NCI-H187 treated with DMSO at 0.1 percent for 48 hours (cell line): ENCODE measurements at places on chromosomes 12 and 14.
A peak's percentile ranks its signal among the peaks of the same experiment; 100 is the strongest.

DNA sequence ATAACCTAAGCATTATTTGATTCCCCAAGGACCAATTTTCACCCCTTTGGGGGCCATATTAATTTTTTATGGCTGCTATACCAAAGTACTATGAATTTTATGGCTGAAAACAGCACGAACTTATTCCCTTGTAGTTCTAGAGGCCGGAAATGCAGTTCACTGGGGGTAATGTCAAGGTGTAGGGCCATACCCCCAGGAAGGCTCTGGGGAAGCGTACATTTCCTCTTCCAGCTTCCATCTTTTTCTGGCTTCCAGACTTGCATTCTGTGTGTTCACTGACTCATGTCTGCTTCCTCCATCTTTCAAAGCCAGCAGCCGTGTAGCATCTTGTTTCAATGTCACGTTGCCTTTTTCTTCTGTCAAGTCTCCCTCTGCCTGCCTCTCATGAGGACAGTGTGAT, 133.5 kb downstream of the BICD1 start:
- no peak for DNase-seq

DNA sequence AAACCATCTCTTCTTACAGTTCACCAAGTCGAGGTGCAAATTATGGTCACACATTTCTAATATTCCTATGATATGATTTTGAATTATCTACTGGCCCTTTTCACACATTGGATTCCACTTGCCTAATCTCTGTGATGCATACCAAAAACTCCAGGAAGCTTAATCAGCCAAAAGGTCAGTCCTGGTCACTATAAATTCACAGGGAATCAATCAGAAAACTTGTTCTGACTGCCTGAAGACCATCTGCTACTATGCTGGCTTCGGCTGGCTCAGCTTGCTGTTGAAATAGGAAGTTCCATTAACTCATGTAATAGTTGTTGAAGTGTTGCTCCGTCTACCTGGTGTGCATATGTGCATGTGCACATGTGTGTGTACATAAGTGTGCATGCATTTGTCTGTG, 142.8 kb upstream of the FLRT2 start:
- no peak for DNase-seq

DNA sequence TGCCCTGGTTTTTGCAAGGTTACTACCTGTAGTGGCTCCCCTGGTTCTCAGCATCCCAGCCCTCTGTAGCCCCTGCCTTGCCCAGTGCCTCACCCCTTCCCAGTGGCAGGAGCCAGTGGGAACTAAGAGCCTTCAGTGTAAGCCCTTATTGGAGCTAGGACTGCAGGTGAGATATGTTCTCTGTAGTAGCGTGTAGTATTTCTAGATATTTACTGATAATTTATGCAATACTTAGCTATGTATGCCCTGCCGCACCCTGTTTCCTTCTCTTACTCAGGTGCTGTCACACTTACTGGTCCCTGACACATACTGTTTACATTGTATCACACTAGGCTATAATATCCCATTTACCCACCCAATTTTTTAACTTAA, 3.6 kb downstream of the BMAL2 start:
- DNase-seq, result no peak

GRCh38 chr14:34655959-34656358, 26.0 kb upstream of the SNX6 start:
- DNase-seq, result no peak

DNA sequence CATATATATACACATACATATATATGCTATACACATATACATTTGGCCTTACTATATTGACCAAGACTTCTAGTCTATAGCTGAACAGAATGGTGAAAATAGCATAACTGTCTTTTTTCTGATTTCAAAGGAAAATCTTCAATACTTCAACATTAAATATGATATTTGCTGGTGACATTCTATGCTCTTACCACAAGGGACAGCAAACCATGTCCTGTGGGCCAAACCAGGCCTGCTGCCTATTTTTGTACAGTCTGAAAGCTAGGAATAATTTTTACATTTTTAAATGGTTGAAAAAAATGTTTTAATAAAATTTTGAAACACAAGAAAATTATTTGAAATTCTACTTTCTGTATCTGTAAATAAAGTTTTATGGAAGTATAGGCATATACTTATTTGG, 63.6 kb downstream of the EML5 start:
- DNase-seq, result no peak

GRCh38 chr14:37711831-37712475, 116.5 kb downstream of the TTC6 start:
- DNase-seq, result no peak

DNA sequence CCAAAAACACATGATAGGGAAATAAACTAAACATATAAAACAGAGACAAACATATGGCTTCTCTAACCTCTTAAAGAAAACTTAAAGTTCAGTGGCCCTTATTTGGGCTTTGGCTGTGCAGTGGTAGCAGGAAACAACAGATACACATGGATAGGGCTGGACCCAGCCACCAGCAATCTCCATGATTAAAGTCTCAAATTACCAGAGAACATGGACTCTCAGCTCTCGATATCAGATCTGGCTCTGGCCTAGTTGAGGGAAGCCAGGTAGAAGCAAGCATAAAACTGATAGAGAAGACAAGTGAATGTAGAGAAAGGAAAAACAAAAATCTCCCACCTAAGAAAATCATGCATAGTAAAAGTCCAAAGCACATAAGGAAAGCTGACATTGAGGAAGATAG, 164.8 kb downstream of the ITPR2 start:
- DNase-seq, result no peak

DNA sequence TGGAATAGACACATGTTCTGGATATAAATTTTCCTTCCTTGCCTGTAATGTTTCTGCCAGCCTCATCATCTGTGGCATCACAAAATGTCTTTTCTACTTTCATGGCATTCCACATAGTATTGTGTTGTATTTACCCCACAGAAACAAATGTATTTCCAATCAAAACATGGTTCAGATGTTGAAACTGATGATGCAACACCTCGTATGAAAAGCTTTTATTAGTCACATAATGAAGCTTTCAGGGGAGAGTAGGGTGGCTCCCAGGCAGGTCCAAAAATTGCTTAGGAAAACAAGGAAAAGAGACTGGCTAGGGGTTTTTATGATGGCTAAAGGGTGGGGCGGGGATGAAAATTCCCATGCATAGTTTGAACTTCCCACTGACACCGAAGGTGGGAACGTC, 29.1 kb upstream of the ZNF641 start:
- DNase-seq, result no peak

DNA sequence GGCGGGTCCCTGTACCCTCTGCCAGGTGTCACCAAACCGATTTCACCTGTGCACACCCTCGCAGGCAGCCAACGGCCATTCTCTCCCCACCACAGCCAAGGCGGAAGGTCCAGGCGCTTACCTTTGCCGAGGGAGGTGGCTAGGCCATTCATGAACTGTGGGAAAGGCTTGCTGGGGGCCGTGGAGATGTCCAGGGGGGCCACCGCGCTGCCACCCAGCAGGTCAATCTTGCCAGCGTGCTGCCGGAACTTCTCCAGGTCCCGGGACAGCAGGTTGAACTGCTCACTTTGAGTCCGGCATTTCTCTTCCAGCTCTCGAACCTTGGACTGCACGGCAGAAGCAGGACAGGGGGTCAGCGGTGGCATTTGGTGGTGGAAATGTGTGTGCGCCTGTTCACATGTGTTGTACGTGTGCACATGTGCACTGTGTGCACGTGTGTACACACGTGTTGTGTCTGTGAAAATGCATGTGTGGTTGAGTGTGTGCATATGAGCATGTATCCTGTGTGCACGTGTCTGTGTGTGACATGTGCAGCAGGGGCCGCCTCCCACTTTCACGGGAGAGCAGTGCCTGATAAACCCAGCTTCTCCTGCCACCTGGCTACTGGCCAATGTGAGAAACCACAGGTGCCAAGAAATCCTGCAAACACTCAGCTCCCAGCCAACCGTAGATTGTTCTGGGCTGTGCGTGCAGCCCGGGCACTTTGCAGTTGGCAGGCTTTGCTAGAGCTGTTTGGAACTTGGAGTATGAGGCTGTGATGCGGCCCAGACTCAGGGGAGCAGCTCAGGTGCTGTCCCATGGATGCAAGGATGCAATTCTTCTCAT, 118.9 kb downstream of the PIWIL1 start:
- peak; percentile 51 for DNase-seq

DNA sequence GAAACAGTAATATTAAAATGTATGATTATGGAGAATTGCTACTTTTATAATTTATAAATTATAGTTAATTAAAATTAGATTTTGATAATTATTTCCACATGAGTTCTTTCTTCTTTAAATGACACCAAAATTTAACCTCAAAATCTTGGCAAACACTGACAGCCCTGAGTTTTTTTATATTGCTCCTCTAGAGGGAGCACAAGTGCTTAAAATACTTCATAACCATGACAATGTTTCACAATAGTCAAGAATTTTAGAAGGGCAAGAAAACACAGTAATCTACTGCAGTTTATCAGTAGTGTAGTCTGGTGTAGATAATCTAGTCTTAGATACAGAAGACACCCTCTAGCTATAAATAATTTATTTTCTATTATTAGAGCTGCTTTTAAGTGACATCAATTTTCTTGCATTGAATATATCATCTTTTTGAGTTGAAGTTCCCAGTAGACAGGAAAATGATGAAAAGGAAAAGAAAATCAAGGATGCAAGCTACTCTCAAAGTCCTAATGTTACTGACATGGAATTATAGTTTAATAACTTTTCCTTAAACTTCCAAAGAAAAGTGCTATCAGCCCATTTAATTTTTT, 14.3 kb upstream of the PTGER2 start:
- peak; percentile 23 for DNase-seq

DNA sequence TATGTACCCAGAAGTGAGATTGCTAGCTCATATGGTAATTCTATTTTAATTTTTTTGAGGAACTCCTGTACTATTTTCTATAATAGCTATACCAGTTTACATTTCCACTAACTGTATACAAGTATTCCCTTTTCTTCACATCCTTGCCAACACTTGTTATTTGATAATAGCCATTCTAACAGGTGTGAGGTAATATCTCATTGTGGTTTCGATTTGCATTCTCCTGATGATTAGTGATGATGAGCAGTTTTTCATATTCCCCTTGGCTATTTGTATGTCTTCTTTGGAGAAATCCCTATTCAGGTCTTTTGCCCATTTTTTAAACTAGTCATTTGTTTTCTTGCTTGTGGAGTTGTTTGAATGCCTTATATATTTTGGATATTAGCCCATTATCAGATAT, 121.3 kb downstream of the BBS10 start:
- no peak for DNase-seq

DNA sequence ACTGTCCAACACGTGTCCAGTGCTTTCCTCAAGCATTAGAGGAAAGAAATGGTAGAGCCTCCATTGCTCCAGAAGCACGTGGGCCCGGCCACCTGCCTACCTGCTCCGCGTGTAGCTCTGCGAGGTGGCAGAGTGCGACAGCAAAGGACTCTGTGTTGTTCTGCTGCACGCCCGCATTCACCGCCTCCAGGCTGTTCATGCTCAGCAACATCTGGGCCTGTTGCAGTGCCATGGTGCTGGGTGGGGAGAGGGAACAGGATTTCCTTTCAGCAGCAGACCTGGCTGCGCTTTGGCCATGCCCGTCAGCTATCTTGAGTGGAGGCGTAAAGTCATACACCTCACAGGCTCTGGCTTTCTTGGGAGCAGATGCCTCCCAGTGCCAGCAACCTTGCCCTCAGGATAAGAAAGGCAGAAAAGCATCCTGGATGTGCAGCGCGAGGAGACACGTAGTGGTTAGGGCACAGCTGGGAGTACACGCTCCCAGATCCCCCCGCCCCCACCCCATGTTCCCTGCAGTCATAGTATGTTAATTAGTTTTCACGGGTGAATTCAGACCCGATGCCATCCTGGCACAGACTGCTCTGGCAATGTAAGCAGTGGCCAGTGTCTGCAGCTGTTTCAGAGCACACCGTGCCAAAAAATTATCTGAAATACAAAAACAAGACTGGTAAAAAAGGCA, 25.1 kb downstream of the ANAPC5 start:
- DNase-seq, result no peak

DNA sequence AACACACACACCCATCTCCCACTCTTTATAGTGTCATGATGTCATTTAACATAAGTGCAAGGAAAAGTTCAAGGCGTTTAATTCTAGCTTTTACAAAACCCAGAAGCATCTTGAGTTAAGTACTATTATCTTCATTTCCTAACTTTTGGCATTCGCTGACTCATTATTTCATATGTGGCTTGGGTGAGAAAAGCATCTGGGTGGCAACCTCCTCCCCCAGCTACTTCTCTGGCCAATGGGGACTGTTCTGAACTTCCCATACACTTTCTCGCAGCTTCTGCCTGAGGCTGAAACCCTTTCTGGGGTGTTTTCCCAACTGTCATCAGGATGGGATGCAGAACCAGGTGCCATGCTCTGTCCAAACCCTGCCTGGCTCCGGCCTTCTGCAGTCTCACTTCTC, 2.8 kb upstream of the MARK3 start:
- no peak for DNase-seq

- DNase-seq, result no peak
These were observed 7.0 kb upstream of the PUS1 start for GRCh38 chr12:131921866-131922769.

- DNase-seq, result no peak
These were observed at the start of gene GPR84 for GRCh38 chr12:54364413-54364812. GPR84 (minus strand) TSS chr12:54364486; CDS start chr12:54363851, 635 bp downstream.

GRCh38 chr14:65062096-65063075, 39.9 kb downstream of the MAX start:
- DNase-seq, result no peak

GRCh38 chr12:82966001-82966559, 279.4 kb downstream of the TMTC2 start:
- no peak for DNase-seq

GRCh38 chr12:102776041-102776440, 141.0 kb downstream of the PAH start:
- DNase-seq, result no peak

GRCh38 chr12:53344487-53344823, 8.3 kb upstream of the SP7 start:
- DNase-seq, result no peak

DNA sequence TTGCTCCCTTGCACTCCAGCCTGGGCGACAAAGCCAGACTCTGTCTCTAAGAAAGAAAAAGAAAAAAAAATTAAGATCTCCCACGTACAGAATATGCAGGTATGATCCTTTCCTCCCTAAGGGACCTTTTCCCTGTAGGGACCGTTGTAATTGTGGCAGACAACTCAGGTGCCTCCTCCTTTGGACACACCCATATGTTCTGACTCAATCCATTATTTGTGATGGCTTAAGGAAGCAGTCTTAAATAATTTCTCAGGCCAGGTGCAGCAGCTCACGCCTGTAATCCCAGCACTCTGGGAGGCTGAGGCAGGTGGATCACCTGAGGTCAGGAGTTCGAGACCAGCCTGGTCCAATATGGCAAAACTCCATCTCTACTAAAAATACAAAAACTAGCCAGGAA, 53.1 kb downstream of the TMCC3 start:
- no peak for DNase-seq

DNA sequence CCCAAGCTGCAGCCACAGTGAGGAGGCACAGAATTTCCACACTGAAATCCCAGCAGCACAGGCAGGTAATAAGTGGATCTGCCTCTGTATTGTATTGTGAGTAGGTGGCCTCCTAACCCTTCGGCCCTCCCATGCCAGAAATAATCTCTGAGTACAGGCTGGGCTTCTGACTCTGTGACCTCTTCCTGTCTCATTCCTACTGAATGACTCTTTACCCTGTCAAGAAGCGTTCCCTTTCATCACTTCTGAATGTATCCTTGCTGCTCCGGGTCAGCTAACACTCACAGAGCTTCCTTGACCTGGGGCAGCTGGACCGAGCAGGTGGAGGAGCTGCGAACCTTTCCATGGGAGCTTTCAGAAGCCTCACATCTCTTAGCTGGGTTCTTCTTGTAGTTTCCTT, 119.6 kb downstream of the SLC8A3 start:
- DNase-seq, result no peak
